ENCODE measurements at places on chromosomes 1 and 21. TPM values are rescaled to one million over a fixed set of nuclear protein-coding genes. Genes with fewer than 3 reads are reported as not detected.

KRTAP13-2 gene
- total RNA-seq: not detected

LPAR3 gene
- total RNA-seq: 0.35 TPM

NUDT4B gene
- not detected for total RNA-seq

PITHD1 gene
- 68.6 TPM for total RNA-seq

TMEM167B gene
- total RNA-seq: 54.9 TPM

TNFRSF1B gene
- total RNA-seq: 143 TPM

MATN1 gene
- 0.66 TPM for total RNA-seq

LDLRAD1 gene
- total RNA-seq: not detected

SEC16B gene
- total RNA-seq: not detected

NIBAN1 gene
- total RNA-seq: 3.4 TPM

CFHR2 gene
- not detected for total RNA-seq

KCNE2 gene
- total RNA-seq: not detected

EXO5 gene
- 8.4 TPM for total RNA-seq

GJA8 gene
- total RNA-seq: not detected

LIN28A gene
- total RNA-seq: not detected

SPRR4 gene
- total RNA-seq: not detected

MDM4 gene
- 97.9 TPM for total RNA-seq

KRTAP10-1 gene
- total RNA-seq: not detected

ADCY10 gene
- 0.18 TPM for total RNA-seq

HSPA6 gene
- total RNA-seq: 0.31 TPM

All from activated naive CD4-positive, alpha-beta T cell treated with anti-CD3 and anti-CD28 coated beads, Interleukin-2, amount 50 U/mL, for 72 hours (primary cell).